ENCODE measurements at places on chromosomes 4 and X.

DNA sequence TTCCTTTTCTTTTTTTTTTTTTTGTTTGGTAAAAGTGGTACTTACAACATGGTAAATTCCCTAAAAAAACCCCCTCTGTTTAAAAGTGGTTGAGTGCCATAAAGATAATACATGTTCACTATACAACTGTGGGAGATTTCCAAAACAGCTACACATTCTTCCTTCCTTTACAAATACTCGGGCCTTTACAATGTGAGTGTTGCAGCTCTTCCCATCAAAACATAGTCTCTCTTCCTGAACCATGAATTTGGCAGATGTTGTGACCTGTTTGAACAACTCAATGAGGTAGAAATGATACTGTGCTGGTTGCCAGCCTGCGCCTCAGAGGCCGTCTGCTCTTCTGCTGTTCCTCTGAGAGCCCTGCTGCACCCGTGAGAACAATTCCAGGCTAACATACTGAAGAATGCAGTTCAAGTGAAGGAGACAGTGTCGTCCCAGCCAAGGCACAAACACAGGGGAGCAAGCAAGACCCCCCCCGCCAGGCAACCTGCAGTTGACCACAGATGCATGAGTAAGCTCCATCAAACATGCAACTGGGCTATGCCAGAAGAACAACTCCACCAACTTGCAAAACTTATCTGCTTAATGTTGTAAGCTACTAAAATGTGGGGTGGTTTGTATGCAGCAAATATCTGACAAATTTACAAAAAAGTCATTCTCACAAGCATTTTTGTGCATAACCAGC lies 645.0 kb downstream of the PCDH7 start:
- DNase-seq, result no peak

- no peak for DNase-seq
Measured at GRCh38 chr4:39067451-39067850, 5.4 kb downstream of the KLHL5 start.

GRCh38 chrX:93673869-93674271 lies at the start of gene FAM133A:
Gene FAM133A, plus strand, starts transcription at chrX:93674206. Its CDS starts 35,214 bp downstream, at chrX:93709420.
- no peak for DNase-seq

- DNase-seq, result no peak
Measured at GRCh38 chrX:41607264-41607832, 81.4 kb upstream of the GPR34 start.

- no peak for DNase-seq
Measured at GRCh38 chrX:110414273-110414672, 55.6 kb downstream of the RTL9 start.

DNA sequence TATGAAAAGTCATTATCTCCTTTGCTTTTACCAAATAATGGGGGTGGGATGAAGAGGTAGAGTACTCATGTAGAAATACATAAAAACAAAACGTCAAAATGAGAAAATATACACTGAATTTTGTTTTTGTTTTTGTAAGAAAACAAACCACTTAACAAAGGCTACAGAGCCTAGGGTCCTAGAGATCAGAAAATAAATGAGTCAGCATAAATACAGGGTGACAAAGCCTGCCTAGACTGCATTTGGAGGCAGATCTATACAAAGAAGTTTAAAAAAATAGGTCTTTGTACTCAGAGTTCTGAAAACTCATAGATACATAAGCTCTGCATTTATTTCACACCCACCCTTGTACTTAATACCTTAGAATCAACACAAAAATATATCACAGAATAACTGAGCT lies 52.4 kb downstream of the MTMR8 start:
- no peak for DNase-seq

- DNase-seq, result no peak
Measured at GRCh38 chr4:188299161-188299560, 159.9 kb downstream of the TRIML1 start.

DNA sequence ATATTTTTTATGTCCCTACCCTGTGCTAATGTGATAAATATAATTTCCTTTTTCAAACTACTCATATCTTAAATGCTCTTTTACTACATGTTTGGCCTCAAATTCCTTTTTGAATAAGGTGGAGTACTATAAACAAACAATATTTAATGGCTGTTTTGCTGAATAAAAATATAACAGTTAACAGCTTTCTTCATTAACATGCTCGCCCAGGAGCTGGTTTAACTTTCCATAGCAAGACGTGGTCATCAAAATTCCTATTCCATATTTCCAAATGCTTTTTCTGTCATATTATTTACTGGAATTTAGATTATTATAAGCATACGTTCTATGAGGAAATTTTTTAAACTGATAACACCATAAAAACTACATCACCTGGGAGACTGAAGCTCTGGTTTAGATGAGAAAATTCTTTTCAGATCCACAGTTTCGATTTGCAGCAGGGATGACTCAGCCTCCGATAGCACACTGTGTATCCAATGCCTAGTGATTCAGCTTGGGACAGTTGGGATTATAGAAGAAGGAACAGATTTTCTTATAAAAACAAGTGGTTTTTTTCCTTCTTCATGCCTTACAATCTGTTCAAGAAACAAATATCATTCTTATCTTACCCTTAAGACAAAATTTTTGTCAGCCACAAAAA lies 129.1 kb downstream of the FBXO8 start:
- DNase-seq, result no peak

GRCh38 chr4:72974694-72975487 lies 94.6 kb downstream of the COX18 start:
- no peak for DNase-seq

DNA sequence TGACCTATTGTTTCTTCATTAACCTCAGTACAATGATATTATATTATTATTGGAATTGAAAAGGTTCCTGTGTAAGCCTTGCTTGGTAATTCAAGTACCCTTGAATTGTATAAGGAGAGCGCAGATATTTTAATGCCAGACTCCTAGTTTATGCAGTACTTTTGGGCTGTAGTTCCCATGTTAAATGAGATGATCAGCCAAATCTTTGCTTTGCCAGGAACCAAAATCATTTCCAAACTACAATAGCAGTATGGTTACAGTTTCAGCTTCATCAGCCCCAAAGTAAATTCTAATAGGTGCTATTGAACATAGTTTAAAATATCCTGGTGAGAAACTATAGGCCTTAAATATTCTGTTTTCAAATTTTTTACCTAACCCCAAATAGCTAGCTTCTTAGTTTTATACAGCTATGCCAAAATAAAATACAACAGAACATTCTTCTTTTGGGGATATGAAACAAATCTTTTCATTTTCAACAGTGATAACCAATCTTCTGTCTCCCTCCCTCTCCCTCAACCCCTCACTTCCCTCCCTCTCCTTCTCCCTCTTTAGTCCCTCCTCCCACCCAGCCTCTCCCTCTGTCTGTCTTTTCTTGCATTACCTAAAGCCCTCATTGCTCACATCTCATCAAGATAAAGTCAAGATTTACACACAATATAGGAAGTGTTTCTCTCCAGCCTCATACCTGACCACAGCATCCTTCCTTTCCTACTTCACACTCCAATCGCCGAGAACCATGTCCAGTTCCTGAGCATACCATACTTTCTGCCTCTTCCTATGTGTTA lies 190.1 kb downstream of the SHROOM3 start:
- no peak for DNase-seq

- no peak for DNase-seq
Measured at GRCh38 chr4:69075061-69075792, 21.0 kb upstream of the UGT2B7 start.

DNA sequence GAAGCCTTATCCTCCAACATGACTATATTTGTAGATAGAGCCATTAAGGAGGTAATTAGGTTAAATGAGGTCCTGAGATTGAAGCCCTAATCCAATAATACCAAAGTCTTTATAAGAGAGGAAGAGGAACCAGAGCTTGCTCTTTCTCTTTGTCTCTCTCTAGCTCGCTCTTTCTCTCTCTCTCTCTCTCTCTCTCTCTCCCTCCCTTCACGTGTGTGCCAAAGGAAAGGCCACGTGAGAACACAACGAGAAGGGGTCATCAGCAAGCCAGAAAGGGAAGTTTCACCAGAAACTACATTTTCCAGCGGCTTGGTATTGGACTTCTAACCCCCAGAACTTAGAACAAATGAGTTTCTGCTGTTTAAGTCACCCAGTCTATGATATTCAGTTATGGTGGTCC lies 1540.5 kb downstream of the C4orf33 start:
- no peak for DNase-seq

GRCh38 chr4:143240939-143241679 lies 56.4 kb downstream of the USP38 start:
- no peak for DNase-seq

GRCh38 chr4:110787707-110788106 lies 164.8 kb upstream of the PITX2 start:
- no peak for DNase-seq

- no peak for DNase-seq
Measured at GRCh38 chr4:126591583-126591982, 1041.2 kb upstream of the INTU start.

- DNase-seq, result no peak
Measured at GRCh38 chr4:59925290-59925689, 1274.8 kb upstream of the ADGRL3 start.

GRCh38 chrX:136735601-136736000 lies 45.1 kb downstream of the ARHGEF6 start:
- no peak for DNase-seq

GRCh38 chrX:100606753-100607152 lies 22.0 kb downstream of the TNMD start:
- no peak for DNase-seq

GRCh38 chr4:106604319-106605051 lies 235.9 kb upstream of the GIMD1 start:
- no peak for DNase-seq

DNA sequence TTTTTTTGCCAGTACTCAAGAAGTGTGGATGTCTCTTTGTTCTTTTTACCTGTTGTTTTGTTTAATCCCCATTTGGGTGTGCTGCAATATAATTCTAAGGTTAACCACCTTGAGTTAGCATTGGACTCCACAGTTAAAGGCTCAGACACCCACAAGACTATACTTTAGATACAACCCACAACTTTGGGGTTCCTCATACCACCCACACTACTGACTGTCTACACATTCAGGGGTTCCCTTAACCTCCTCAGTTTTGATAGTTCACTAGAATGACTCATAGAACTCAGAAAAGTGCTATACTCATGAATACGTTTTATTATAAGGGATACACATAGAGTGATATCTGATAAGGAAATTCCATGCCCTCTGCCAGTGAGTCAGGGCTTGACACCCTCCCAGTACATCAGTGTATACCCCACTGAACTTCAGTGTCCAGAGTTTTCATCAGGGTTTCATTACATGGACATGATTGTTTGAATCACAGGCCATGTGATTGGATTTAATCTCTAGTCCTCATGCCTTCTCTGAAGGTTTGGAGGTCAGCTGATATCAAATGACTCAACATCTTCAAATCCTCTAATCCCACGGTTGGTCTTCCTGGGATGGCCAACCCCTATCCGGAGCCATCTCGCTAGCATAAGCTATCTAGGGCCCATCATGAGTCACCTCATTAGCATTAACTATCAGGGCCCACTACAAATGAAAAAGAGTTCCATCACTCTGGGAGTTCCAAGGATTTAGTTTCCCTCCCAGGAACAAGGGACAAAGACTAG lies 357.7 kb upstream of the EMCN start:
- DNase-seq, result no peak

GRCh38 chrX:128698573-128699181 lies 646.5 kb upstream of the ACTRT1 start:
- no peak for DNase-seq

DNA sequence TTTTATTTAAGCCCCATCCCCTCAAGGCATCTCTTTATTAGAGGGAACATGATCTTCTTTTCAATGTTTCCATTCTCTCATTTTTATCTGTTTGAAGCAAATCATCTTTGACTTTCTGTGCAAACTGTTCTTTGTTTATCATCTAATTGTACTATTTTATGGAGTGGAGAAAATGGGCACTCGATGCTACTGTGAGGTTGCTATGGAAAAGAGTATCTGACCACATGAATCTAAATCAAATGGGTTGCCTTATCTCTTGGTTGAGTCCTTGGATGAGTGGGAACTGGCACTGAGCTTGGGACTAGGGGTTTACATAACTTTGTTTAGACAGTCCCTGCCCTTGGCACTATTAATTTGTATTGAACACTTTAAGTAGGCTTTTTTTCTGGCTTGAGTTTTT lies 9.1 kb downstream of the OCRL start:
- DNase-seq, result no peak

GRCh38 chrX:26192204-26192603 lies at the start of gene MAGEB6:
Gene MAGEB6, plus strand, starts transcription at chrX:26192440. Its CDS starts 1,407 bp downstream, at chrX:26193847.
- no peak for DNase-seq

DNA sequence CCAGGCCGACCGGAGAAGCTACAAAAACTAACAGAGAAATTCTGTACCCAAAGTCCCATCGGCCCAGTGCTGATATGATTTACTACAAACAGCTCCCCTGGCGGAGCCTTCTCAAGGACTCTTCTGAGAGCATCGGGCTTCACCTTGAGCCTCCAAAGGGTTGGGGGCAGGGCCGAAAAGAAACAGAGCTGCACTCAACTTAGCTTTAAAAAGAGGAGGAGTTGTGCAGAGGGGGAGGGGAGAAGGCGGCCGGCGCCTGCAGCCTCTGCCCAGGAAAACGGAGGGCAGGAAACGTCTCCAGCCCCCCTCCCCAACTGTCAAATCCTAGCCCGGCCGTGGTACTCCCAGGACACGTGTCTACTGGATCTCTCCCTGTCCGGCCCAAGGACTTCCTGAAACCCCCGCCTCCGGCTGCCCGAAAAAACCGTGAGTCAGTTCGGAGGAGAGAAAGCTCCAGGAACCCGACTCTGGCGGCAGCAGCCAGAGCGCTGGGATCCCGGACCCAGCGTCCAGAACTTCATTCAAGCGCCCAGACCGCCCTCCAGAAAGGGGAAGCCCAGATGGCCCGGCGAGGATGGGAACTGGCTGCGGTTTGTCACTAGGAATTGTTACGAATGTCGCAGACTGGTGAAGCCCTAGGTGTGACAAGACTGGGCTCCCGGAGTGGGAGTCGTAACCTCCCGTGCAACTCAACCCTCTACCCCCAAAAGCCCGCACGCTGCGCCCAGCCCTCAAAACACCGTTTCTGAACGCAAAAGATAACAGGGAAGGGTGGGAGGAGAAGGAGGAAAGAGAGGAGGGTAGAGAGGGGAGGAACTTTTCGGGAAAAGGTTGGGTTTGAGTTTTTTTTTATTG lies 973 bp downstream of the ADAMTS3 start:
- peak; percentile 60 for DNase-seq

GRCh38 chr4:140652601-140653000 lies 83.8 kb upstream of the UCP1 start:
- no peak for DNase-seq

- DNase-seq, result no peak
Measured at GRCh38 chr4:20299515-20299914, 47.8 kb downstream of the SLIT2 start.

GRCh38 chrX:39983715-39984114 lies 114.0 kb downstream of the BCOR start:
- DNase-seq, result no peak

DNA sequence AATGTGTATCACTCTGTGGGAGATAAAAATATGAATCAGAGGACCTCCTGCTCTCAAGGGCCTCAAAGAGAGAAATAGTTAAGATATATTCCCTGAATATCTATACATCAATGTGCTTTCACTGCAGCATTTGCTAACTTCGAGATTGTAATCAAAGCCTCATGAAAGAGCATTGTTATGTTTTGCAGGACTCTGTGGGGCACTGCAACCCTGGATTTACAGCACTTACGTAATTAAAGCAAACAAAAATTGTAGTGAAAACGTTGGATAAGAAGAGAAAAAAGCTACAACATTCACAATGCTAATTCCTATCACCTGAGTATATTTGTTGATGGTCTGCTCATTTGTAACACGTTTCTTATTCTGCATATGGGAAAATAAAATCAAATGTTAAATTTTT lies 48.0 kb downstream of the ETNPPL start:
- no peak for DNase-seq

- no peak for DNase-seq
Measured at GRCh38 chr4:56701161-56701480, 20.0 kb upstream of the HOPX start.
